ENCODE measurements at places on chromosomes 11 and 22.

DNA sequence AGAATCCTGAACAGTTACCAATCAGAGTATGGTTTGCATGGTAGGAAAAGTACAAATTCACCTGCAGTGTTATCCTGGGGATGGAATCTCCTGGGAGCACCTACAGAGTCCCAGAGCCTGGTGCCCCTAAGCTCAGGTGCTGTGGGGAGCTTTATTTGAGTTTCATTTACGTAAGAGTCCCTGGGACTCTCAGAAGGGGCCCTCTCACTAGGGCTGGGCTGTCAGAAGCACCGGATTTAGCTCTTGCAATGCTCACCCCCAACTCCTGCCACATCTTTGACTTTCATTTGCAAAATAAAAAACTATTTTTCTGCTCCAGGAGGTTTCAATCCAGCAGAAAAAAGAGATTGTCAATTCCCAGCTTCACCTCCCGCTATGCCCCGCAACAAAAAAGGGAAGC is 569.8 kb upstream of the B3GAT1 start:
- no peak for DNase-seq

GRCh38 chr11:69167916-69168691 is 12.4 kb downstream of the SMIM38 start:
- DNase-seq, result no peak

DNA sequence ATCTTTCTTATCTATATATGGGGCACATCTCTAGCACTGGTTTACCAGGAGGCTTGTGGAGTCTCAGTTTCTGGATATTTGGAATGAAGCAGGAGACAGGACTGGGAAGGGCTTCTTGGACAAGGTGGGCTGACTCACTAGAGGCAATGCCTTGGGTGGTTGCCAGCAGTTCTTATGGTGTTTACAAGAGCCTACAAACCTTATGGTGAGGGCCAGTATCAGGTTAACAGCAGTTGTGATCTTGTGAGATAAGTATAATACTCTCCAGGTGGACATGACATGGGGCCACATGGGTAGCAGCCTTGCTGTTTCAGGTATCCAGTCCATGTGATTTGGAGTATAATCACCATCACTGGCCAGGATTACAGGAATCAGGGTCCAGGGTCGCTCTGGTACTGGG is 10.2 kb downstream of the FUT4 start:
- no peak for DNase-seq

GRCh38 chr22:20563466-20563906 is 56.1 kb downstream of the MED15 start:
- DNase-seq, result no peak

Measured in neural crest cell (in vitro differentiated cells).